ENCODE measurements at places on chromosomes 7 and 10.

DNA sequence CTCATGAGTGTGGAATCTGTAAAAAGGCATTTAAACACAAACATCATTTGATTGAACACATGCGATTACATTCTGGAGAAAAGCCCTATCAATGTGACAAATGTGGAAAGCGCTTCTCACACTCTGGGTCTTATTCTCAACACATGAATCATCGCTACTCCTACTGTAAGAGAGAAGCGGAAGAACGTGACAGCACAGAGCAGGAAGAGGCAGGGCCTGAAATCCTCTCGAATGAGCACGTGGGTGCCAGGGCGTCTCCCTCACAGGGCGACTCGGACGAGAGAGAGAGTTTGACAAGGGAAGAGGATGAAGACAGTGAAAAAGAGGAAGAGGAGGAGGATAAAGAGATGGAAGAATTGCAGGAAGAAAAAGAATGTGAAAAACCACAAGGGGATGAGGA is 207.7 kb downstream of the ZEB1 start:
- DNase-seq, result no peak

GRCh38 chr10:21579291-21579690 is 45.3 kb downstream of the MLLT10 start:
- no peak for DNase-seq

- no peak for DNase-seq
Measured at GRCh38 chr7:74240482-74240881, 13.7 kb downstream of the RFC2 start.

DNA sequence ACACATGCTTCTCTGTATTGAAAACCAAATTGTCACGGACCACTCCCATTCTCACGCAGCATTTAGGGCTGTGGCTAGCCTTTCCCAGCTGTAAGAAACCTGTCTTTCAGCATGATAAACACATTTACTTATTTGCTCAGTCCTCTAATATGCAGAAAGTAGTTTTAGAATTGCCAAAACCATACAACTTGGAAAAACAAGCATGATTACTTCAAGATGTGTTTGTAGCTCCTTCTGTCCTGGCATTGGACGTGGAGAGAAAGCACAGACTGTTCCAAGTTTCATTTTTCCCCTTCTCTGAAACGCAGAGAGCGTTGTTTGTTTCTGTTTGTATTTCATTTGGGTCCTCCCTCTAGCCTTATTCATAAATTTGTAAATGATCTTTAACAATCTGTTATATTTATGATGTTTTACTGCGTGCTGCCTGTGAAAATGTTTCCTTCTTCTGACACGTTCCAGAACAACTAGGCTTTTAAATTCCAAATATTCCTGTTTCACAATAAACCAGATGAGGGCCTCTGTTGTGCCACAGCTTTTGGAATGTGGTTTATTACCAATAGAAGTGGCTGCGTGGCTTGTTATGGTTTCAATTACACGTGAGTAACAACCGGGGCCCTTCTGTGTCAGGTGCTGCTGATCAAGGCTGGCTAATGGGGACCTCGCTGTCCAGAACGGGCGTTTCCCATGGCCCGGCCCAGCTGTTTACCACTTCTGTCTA is 26.1 kb downstream of the MNX1 start:
- DNase-seq, result no peak

GRCh38 chr7:28554802-28555471 is 142.6 kb downstream of the CREB5 start:
- DNase-seq, result no peak

DNA sequence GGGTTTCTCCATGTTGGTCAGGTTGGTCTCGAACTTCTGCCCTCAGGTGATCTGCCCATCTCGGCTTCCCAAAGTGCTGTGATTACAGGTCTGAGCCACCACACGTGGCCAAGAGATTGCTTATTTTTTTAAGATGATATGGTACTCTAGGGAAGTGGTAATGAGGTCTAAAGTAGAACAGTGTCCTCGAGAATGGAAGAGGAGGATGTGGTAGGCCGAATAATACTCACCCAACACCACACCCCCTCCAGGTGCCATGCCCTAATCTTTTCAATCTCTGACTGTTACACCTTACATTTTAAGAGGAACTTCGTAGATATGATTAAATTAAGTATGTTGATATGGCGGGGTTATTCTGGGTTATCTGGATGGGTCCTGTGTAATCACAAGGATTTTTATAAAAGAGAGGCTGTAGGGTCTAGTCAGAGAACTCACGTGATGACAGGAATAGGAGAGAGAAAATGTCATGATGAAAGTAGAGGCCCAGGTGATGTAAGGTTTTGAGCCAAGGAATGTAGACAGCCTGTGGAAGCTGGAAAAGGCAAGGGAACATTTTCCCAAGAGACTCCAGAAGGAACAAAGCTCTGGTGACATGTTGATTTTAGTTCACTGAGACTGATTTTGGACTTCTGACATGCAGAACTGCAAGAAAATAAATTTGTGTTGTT is 29.5 kb downstream of the CDK13 start:
- DNase-seq, result peak; percentile 75

DNA sequence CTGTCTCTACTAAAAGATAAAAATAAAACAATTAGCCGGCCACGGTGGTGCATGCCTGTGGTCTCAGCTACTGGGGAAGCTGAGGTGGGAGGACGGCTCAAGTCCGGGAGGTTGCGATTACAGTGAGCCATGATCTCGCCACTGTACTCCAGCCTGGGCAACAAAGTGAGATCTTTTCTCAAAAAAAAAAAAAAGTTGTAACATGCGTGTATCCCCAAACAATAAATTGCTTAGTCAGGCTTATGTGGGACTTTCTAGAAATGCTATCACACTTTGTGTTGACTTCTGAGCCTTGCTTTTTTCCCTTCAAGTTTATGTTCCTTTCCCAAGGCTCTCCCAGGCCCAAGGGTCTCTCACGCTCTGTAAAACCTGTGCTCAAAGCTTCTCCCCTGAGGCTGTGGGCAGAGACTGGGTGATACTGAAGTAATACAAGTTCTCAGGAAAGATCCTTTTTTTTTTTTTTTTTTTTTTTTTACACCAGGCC is 88.0 kb upstream of the TNS3 start:
- DNase-seq, result no peak

GRCh38 chr7:29955799-29956486 is 33.7 kb downstream of the SCRN1 start:
- no peak for DNase-seq

DNA sequence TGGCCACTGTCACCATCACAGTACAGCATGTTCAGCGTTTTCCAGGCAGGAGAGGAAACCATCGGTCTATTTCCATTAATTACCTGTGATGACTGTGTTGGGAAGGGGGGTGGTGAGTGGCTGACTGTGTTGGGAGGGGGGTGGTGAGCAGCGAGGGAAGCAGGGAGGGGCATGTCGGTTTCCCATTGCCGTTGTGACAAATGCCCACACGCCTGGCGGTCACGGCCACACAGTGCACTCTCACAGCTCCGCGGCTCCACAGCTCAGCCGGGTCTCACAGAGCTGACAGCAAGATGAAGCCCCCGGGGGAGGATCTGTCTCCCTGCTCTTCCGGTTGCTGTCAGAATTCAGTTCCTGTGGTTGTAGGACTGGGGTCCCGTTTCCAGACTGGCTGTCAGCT is 39.0 kb downstream of the AP5Z1 start:
- no peak for DNase-seq

GRCh38 chr10:126387931-126388911 is at the start of gene ADAM12:
TSS of gene ADAM12 (minus strand) at chr10:126388477. CDS start at chr10:126388145, 332 bp downstream.
- peak; percentile 15 for DNase-seq

DNA sequence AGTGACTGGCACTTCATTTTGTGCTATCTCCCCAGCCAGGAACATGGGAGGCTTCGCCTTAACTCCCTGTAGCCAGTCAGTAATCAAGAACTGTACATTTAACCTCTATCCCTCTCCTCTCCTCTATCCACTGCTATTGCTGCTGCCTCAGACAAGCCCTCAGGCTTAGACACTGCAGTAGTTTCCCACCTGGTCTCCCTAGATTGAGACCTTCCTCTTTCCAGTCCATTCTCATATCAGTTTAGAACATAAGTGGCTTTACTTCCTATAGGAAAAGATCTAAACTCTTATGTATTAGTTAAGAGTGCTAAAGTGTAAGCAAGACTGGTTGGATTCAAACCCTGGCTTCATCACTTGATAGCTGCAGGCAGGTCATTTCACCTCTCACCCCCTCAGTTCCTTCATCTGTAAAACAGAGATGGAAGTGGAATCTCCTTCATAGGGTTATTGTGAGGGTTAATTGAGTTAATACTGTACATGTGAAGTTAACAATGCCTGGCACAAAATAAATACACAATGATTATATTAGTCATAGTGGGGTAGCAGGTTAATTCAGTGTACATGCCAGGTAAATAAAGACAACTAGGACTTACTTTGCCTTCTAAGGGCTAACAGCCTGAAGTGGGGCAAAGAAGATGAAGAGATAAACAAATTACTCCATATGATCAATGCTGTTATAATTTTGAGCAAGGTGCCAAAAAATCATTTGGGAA is 76.1 kb downstream of the ZNF277 start:
- no peak for DNase-seq

- no peak for DNase-seq
Measured at GRCh38 chr10:99966306-99966705, 43.4 kb downstream of the DNMBP start.

- DNase-seq, result no peak
Measured at GRCh38 chr7:43954524-43955228, 28.4 kb downstream of the UBE2D4 start.
